ENCODE measurements at places on chromosomes 3 and 15.

DNA sequence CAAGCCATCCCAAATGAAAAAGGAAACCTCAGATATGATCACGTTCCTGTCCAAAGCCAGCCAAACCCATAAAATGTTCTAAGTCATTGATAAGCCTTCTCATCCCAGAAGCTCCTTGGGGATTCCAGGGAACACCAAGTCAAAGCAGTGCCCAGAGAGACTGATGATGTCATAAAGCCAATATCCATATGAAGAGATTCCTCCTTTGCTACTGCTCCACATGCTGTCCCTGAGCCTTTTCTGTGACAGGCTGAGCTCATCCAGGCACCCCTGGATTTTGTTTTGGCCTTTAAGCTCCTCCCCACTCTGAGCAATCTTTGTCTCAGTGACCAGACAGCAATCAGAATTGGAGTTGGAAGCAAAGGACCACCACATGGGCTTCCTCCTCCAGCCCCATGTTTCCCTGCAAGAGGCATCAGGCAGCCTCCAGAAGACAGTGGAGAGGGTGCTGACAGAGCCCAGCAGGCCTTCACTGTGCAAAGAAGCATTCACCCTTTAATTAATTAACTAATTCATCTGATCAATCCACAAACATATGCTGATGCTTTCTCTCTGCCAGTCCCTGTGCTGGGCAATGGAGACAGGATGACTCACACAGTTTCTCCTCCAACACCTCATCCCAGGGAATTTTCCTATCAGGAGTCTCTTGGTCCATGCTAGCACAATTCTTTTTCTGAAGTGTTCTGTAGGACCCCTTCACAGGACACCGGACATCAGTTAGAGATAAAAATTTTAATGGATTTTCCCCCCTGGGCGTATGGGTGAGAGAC is 25.0 kb downstream of the MEX3B start:
- DNase-seq = no peak

DNA sequence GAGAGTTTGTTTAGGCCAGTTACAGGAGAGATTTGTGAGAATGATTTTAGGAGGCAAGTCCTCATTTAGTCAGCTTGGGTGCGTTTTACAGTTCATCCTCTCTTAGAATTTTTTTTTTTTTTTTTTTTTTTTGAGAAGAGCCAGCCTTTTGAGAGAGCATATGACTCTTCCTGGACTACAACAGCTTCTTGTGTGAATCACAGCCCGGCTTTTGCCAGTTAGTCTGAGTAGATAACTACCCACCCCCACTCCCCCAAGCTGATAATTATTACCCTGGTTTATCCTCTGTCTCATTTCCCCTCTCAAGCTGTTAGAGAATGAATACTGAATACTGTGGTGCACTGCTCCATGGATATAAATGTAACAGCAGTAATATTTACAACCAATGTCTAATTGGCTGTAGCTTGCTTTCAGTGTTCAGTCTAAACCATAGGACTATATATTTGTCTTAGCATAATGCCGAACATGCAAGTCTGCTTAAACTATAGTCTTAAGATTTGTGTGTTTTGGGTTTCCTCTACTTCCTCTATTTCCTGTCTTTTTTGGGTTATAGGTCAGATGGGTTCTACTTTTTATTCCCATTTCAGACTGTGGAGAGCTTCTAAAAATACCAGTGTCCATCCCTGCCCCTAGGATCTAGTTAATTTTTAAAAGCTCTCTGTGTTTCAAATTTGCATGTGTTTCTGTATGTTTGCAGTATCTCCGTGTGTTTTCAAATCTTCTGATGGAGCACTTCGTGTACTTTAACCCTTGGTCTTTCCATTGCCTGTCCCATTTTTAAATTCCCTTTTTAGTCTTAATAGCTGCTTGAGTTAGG is 8.0 kb downstream of the CHD2 start:
- DNase-seq = peak; percentile 77

DNA sequence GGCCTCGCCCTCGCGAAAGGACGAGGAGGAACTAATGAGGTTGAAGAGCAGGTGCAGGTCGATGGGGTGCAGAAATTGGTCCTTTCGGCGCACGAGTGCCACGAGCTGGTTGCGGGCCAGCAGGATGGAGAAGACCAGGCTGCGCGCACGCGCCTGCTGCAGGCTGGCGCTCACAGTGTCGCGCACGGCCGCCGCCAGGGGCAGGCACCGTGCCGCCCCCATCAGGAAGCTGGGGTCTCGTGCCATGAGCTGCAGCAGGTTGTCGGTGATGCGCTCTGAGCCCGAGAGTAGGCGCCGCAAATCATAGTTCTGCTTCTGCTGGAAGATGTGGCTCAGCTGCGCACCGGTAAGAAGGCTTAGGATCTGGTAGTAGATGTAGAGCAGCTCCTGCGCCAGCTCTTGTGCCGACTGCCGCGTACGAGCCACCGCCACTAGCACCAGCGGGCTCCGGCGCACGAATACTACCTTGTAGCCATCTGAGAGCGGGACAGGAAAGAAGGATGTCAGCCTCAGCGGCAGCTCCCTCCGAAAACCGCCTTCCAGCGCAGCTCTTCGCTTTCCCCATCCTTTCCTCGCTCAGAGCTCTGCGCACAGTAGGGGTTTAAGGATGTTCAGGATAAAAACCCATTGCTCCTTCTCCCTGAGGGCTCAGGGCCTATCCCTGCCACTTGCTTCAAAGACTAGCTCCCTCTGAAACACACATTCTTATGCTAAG is 6.9 kb upstream of the MST1R start:
- DNase-seq = no peak

DNA sequence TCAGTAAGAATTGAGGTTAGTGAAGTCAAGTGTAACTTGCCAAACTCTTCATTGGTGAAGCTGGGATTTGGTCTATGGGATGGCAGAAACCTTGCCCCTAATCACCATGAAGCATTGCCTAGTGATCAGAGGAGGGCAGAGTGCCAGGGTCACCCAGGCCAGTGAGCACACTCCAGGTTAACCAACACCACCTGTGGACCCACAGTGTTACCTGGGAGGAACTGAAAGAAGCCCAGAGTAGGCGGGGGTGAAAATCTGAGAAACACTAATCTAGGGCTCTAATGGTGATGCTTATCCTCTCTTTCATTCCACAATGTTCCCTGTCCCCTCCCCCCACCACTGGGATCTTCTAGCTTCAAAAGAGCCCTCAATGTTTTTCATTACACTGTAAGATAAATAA is 372.8 kb downstream of the CTNNB1 start:
- DNase-seq = no peak

- DNase-seq = no peak
These were observed 4.1 kb downstream of the UBE2E1 start for GRCh38 chr3:23809840-23810342.

- peak; percentile 72 for DNase-seq
These were observed 27.6 kb upstream of the CXCR6 start for GRCh38 chr3:45915518-45916231.

- DNase-seq = no peak
These were observed 55.4 kb upstream of the ARHGEF3 start for GRCh38 chr3:56857178-56857577.

DNA sequence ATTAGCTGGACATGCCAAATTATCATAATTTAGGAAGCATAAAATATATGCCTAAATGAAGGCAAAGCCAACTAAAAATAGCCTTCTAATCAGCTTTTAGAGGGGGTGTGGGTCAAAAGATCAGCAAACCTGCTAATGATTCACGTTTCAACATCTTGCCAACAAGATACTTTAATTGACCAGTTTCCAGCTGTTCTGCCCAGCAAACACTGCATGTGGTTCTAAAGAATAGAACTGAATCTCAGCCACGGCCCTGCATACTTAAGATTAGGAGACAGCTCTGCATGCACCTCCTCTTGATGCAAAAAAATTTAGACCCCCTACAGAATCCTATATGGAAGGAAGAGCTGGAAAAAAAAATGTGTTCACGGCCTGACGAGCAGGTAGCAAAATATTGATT is 500.5 kb downstream of the TBL1XR1 start:
- no peak for DNase-seq

DNA sequence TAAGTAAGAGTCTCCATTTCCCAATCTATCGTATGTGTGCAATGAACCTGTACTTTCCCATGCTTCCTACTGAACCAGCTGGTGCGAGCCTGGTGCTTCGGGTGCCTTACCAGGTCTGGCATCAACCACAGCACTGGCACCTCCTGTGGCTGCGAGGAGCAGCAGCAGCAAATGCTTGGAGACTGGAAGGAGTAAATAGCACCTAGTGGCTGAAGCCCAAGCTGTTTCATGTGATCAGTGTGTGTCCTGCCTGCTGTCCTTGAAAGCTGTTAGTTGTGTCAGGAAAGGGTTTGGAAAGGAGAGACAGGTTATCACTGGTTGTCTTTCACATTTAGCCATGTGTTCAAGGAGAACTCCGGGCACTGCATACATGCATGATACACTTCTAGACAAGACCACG is 31.8 kb downstream of the PCOLCE2 start:
- DNase-seq = no peak

Data from AG04449 (cell line).